ENCODE measurements at places on chromosomes 11 and 22.

DNA sequence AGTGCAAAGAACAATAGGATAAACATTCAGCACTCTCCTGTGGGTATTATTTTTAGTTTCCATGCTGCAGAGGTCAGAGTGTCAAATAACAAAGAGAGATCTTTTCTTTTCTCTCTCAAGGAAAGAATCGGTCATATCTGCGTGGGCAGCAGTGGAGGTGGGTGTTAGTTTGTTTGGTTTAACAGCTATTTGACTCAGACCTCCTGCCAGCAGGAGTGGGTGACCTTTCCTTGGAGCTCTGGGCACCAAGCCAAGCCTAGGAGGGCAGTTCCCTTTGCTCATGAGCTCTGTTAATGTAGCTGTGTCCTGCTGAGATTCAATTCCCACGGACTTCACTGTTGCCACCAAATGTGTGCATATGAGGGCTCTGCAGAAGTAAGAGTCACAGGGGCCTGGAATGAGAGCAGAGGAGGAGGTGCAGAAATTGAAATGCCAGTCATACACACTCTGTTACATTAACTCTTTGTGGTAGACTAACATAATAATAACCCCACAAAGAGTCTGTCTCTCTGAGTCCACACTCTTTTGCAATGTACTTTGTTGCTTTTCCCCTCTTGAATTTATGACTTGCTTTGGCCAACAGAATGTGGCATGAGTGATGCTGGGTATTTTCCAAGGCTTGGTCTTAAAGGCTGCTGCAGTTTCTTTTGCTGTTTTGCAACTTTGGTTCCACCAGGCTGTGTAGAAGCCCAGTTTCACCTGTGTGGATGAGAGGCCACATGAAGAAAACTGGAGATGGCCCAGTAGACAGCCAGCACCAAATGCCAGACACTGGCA is 76.0 kb upstream of the GRK3 start:
- peak; percentile 80 for DNase-seq

DNA sequence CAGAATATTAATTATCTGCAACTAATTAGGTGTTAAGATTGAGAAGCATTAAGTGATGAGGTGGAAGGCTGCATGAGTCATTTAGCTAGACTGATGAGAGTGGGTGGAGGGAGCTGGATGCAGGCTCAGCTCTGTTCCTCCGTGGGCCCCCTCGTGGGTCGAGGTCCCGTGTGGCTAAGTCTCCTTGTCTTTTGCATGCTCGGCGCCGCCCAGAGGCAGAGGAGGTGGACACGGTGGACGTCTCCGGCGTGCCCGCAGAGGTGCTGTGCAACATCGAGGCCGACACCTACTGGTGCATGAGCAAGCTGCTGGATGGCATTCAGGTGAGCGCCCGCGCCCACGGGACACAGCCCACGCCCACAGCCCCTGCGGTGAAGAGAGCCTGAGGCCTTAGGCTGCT is 211.6 kb downstream of the TBC1D22A start:
- DNase-seq: no peak

DNA sequence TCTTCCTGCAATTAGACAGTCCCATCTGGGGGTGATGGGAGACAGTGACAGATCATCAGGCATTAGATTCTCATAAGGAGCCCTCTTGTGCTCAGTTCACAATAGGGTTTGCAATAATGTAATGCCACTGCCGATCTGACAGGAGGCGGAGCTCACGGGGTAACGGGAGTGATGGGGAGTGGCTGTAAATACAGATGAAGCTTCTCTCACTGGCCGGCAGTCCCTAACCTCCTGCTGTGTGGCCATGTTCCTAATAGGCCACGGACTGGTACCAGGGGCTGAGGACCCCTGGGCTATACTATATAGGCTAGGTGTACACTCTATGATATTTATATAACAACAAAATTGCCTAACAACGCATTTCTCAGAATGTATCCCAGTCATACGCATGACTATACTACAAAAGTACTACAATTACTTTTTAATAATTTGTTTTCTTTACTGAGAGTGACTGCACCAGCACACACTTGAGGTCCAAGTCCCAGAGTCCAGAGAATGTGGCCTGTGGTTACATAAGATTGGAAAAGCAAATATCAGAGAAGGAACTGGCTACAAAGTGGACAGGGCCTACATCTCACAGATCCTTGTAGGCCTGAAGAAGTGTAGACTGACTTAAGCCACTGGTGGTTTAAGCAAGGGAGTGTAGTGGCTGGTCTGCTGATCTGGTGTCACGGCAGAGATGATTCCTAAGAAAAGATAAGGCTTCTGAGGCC is 200.0 kb downstream of the LARGE1 start:
- DNase-seq: no peak

DNA sequence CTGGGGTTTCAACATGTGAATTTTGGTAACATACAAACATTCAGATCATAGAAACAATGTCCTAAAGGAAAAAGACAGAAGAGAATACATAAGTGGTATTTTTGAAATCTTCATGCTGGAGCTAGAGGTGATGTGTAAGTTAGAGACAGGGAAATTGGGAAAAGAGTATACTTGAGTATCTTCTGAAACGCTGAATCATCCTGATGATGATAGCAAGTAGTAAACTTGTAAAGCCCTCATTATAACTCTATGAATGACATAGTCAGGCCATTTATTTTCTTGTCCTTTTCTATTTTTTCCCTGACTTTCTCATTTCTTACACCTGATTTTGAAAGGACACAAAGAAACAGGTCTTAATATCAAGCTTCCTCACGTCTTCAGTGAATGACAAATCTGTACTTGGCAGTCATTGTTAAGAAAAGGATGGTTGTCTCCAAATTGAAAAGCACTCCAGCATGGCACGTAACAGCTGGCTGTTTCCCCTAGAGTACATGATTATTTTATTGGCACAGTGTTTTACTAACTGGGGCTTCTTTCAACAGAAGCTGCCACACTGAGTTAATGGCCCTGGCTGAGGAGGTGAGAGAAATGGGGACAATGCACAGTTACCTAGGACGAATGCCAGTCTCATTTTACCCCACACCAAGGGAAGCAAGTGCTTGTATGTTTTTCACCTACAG is 140.7 kb upstream of the CTSC start:
- DNase-seq: no peak

DNA sequence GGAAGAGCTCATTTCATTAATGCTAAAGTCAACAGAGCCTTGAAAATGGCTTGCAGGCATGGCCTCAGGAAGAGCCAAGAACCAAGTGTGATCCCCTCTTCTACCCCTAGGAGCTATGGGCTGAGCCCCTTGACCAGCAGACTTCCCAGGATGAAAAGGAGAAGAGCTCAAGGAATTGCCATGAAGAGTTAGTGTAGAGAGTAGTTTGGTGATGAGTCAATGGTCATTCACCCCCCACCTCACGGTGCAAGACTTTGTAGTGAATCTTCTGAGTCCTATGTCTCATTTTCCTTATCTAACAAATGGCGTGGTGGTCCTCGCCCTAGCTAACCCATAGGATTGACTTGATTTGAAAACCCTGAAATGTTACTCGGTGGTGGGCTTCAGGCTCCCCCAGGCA is 422.4 kb upstream of the CADM1 start:
- DNase-seq: peak; percentile 51

- DNase-seq: no peak
These were observed 21.6 kb downstream of the NNMT start for GRCh38 chr11:114317787-114318137.

- no peak for DNase-seq
These were observed 3.9 kb downstream of the CSTF3 start for GRCh38 chr11:33157103-33158027.

DNA sequence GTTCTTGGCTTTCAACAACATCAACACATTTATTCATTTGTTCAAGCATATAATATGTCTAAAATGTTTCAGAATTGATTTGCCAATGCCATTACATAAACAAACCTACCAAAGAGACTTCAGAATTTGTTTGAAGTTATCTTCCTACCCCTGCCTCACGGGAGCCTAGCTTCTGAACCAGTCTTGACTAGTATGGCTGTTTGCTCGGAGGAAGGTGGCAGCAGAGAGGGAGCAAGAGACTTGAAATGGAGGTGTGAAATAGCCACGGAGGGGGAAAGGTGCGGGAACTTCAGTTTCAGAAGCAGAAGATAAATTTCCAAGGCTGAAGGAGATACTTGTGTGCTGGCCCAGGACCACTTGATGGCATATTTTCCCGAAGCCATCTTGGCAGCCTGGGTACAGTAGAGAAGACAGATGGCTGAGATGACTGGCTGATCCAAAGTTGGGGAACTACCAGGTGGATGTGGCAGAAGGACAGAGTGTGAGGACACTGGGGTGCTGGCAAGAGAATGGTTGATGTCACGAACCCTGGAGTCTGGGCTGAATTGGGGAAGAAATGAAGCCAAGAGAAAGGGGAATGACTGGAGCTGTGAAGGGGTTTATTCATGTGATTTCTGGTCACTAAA is 14.0 kb upstream of the MTCH2 start:
- DNase-seq: no peak

DNA sequence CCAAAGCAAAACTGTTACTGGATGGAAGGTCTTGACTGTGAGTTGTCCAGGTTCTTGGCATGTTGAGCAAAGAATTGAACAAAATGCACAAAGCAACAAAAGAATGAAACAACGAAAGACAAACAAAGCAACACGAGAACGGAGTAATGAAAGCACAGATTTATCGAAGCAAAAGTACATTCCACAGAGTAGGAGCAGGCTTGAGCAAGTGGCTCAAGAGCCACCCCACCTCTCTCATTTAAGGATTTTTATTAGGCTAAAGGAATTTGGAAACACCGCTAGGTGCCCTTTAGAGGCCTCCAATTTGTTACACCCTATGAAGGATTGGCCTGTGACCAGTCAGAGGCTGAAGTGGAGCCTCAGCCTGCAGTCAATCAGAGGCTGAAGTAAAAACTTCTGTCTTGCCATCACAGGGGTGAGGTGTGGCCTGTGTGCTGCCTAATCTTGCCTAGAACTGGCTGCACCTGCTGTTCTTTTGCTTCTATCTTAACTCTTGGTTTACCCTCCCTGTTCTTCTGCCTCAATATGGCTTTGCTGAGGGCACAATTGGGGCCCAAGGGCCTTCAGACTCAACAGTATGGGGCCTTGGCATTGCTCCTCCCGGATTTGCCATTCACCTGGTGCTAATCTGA is 59.4 kb upstream of the FTH1 start:
- no peak for DNase-seq

DNA sequence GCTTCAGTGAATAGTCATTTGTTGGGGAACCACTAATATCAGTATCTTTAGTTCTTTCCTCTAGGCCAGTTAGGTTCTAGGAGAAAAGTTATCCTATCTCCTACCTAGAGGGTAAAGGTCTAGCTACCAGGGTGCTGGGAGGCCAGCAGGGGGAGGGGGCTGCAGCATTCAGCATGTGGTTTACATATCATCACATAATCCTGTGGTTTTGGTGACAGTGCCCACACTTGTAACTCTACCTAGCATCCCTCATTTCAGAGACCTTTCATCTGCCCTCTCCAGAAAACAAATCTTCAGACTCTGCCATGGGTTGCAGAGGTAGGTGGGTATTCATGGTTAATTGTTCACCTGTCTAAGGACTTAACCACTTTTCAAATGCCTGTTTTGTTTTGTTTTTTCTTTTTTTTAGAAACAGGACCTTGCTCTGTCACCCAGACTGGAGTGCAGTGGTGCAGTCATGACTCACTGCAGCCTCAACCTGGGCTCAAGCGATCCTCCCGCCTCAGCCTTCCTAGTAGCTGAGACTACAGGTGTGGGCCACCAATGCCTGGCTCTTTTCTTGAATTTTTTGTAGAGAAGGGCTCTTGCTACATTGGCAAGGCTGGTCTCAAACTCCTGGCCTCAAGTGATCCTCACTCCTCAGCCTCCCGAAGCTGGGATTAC is 146.8 kb downstream of the ENTHD1 start:
- DNase-seq: no peak

GRCh38 chr11:74311352-74311926 is at the start of gene P4HA3:
TSS of gene P4HA3 (minus strand) at chr11:74311640. CDS start at chr11:74311611, 29 bp downstream.
- DNase-seq: no peak

DNA sequence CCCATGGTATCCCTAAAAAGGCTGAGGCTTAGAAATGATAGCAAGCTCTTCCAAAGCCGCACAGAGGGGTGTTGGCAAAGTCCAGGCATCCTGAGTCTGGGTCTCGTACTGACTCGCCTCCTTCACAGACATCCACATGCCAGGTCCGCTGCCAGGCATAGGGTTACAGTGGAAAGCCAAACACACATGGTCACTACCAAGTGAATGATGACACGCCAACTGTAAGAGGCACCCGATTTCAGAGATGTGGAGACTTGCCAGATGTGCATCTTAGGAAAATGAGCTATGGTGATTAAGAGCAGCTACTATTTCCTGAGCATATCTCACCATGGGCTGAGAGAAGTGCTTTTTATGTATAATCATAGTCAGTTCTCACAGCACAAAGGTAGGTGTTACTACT is 314.9 kb downstream of the MIAT start:
- no peak for DNase-seq
